ENCODE measurements at places on chromosomes 1 and 21.

DNA sequence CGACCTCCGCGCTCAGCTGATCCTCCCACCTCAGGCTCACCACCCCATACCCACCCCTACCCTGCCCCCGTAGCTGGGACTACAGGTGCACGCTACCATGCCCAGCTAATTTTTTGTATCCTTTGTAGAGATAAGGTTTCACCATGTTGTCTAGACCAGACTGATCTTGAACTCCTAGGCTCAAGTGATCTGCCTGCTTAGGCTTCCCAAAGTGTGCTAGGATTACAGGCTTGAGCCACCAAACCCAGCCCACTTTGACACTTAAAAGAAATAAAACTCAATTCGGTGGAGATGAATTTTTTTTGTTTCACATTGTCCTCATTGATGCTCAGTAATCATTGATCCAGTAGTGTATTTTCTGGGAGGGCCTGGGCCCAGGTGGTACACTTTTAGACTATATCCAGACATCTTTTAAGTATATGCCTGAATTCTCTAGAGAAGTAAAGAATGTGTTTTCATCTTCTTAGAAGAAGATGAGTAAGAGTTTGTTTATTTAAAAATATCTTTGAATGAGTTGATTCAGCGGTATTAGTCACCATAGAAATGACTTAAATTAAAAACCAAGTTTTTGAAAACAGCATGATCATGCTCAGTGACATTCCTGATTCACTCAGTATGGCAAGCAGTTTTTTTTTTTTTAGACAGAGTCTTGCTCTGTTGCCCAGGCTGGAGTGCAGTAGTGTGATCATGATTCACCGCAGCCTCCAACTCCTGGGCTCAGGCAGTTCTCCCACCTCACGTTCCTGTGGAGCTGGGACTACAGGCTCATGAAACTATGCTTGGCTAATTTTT is 57.8 kb downstream of the EPB41 start:
- peak; percentile 50 for DNase-seq

GRCh38 chr1:157968946-157969345 is 24.5 kb upstream of the KIRREL1 start:
- DNase-seq = peak; percentile 59

DNA sequence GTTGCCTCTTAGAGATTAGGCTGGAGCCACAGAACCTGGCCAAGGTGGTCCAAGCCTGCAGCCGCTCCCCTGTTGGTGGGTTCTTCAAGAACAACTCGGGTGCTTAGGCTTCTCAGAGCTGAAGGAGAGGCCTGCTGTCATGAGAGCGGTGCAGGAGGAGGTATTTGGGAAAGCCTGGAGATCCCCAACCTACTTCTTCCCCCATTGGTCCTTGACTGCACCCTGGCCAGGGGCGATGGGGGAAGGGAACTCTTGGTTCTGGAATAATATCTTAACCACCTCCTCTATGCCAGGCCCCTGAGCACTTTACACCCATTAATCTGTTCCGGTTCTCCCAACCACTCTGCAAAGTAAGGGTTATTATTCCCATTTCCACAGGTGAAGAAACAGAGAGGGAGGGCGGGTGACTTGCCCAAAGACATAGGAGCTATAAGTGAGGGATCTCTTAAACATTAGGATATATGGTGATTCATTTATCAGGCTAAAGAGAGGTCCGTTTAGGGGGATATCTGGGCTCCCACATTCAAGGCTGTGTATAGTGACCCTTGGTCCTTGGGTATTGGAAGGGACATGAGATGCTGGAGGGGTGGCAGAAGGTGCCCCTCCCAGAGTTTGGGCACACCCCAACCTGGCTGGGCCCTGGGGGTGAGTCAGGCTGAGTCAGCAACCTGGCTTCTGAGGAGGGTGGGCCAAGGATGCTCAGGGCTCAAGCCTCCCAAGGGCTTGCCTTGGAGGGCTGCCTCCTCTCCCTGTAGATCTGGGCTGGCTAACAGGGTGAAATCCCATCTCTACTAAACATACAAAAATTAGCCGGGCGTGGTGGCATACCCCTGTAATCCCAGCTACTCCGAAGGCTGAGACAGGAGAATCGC is 5.2 kb downstream of the TRNP1 start:
- no peak for DNase-seq

DNA sequence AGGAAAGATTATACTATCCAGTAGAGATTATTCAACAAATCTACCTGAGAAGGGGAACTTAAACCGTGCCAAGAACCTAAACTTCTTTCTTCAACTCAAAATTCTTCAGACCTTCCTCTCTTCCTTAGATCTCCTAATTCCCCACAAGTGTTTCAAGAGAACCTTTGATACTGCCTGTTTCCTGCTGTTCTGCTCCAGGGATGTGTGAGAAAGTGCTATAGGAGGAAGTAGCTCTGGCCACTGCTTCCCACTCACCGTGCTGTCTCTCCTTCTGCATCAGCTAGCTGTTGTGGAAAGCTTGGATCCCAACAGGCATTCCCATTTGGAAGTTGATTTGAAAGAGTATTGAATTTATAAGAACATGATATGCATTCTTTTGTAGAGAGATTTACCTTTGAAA is 4.5 kb upstream of the NOS1AP start:
- DNase-seq = no peak

DNA sequence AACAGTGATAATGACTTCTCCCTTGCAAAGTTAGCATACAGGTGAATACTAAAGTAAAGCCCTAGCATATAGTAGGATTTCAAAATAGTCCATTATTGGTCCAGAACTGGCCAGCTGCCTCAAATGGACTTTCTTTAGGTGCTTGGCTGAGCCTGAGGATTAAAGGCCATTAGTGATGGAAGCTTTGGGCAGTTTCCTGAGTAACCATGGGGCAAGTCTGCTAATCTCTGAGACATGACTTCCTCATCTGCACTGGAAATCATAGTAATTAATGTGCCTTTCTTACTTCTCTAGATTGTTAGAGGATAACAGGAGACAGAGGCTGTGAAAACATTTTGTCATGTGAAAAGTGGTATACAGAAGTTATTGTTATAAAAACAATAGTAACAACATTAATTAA is 156.5 kb upstream of the UBE2U start:
- no peak for DNase-seq

- DNase-seq = no peak
These were observed 317.2 kb upstream of the C1orf87 start for GRCh38 chr1:60390593-60391282.

DNA sequence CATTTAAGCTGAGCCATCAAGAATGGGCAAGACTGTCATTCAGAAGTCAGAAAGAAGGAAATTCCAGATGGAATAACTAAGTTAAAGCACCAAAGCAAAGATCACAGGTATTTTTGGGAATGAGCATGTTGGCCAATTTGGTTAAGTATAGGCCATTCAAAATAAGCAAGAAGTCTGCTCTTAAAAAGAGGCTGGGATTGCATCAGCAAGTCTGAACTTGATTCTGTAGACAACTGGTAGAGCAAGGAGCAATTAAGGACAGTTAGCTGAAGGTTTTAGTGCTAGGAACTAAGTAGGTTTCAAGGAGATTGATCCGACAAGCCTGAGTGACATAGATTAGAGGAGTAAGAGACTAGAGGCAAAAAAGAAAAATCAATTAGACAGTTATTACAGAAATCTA is 8.4 kb downstream of the ANKRD45 start:
- DNase-seq = no peak

- DNase-seq = no peak
These were observed 109.2 kb downstream of the CSMD2 start for GRCh38 chr1:34055818-34056217.

DNA sequence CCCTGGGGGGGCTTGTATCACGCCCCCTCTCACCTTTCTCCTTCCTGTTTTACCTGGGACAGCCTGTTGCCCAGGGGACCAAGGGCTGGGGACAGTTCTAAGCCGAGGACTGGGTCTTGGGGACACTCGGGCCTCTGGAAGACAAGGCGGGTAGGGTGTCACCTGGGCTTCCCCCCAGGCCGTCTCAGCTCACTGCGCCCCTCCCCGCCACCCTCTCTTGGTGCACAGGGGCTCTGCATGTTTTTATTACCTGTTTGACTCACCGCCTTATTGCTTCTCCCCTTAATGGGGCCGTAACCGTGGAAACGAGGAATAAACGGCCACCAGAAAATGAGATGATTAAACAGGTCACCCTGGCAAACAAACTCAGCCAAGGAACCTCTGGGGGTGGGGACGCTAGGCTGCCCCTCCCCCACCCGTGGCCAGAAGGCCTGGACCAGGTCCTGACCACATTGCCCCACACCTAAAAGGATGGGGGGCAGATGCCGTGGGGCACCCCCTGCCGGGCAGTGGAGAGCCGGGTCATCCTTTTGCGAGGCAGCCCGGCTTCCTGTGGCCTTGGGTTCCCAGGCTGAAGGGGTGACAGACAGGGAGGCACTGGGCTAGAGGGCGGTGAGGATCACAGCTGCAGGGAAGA is 109.9 kb downstream of the CASZ1 start:
- no peak for DNase-seq

Data from aorta (tissue), 5 donors.